ENCODE measurements at places on chromosomes 3 and 15.

DNA sequence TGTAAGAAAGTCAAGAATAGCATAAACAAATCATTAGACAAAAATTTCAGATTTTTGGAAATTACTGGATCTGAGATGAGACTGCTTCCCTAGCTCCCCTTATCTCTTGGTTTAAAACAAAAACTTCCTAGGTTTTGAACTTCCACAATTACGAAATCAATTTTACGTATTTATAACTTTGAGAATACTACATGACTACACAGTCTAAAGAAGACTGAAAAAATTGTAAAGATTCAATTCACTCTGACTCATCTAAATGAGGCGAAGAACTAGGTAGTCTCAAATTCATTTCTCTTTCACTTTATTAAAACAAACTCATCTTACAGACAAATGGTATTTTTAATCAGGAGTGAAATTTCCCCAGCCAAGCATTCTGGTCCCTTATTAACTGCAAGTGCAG, 10.3 kb downstream of the CCDC54 start:
- DNase-seq: no peak

DNA sequence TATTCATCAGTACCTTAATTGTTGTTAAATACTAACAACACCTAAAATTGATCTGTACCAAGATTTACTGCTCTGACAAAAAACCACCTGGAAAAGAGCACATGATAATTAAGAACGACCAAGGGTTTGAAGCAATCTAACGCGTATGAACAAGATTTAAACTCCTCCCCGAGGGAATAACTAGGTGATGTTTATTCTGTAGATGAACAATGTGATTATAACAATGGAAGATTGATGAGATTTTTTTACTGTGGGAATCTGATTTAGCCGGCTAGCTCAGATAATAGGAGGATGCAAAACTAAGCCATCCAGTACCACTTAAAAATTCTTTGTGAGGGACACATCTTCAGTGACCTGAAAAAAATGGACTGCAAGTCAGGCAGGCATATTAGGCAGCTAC, 222.1 kb downstream of the FHIT start:
- DNase-seq: no peak

- DNase-seq: no peak
These were observed 395.3 kb upstream of the TPRG1 start for GRCh38 chr3:188776447-188776846.

GRCh38 chr3:138347960-138348753, at the start of gene MRAS:
Gene MRAS, plus strand, starts transcription at chr3:138348579. Its CDS starts 24,305 bp downstream, at chr3:138372884.
- DNase-seq: peak; percentile 67

DNA sequence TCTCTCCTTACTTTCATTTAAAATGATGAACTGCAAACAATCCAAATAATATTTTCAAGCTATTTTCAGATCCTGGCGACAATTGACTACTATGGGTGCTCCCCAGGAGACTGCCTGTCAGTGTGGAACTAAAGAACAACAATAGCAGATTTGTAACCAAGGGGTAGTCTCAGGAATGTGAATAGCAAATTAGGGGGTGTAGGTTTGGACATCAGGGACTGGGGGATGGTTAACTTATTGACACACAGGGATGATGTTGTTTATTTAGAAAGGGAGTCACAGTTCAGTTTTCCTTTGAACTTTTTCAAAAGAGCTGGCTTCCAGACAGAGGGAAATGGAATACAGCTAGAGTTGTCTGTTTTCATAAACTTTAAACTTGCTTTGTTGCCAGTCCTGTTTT, 229.8 kb downstream of the LRTM1 start:
- no peak for DNase-seq

DNA sequence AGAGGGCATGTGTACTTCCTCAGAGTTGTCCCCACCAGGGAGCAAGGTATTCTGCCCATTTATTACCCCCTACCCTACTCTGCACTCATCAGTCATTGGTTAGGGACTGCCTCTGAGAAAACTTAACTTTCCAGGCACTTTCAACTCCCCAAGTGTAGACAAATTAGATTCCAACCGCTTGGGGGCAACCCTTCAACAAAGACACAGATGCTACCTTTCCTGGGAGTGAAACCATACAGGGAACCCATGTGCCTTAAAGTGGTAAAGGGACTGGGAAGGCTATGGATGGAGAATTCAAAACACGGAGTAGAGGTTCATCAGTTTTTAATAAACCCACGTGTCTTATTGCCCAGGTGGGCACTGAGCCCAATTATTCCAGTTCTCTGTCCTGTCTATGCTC, 19.4 kb upstream of the UBE2E2 start:
- no peak for DNase-seq

DNA sequence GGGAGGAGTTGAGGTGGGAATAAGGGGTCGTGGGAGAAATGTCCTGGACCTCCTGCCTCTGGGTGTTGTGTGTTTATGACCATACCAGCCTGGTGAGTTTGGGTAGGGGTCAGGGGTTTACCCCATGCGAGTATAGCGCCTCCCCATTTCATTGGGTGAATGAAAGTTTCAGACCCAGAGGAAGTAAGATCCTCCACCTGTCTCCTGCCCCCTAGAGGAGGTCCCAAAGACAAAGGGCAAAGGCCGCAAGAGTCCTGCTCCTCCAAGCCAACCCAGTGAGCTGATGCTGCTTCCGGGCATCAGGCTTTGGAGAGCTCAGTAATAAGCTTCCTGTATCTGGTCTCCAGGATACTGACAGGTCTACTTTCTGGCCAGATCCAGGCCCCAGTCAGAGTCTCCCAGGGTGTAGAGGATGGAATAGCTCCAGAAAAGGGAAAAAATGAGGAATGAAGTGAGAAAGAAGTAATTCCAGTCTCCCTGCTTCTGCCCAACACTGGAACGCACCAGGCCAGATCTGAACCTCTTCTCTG, 6.4 kb upstream of the TBC1D21 start:
- no peak for DNase-seq

DNA sequence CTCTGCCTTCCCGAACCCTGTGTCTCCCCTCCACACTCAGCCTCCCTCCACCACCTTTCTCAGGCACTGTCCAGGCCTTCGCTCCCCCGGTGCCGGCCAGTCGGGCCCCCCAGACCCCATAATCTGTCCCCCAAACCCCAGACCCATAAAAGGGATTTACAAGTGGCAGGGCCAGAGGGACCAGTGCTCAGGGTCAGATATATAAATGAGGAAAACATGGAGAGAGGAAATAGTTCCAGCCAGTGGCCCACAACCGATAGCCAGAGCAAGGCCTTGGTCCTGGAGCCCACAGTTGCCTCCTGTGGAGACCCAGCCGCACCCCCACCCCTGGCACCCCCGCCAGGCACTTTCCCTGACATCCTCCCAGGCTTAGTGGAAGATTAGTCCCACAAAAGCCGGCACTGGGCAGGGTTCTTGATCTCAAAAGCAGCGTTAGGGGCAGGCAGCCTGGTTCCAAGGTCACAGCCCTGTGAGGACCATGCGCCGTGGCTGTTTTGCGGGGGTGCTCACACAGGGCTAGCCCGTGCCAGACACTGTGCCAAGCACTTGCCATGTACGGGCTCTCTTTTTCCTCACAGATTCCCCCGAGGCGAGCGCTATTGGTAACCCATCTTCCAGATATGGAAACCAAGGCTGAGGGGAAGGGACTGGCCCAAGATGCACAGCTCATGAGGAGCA, 1.1 kb upstream of the PLXND1 start:
- DNase-seq: no peak
